ENCODE measurements at places on chromosomes 2 and 18.
A peak's percentile ranks its signal among the peaks of the same experiment; 100 is the strongest.

DNA sequence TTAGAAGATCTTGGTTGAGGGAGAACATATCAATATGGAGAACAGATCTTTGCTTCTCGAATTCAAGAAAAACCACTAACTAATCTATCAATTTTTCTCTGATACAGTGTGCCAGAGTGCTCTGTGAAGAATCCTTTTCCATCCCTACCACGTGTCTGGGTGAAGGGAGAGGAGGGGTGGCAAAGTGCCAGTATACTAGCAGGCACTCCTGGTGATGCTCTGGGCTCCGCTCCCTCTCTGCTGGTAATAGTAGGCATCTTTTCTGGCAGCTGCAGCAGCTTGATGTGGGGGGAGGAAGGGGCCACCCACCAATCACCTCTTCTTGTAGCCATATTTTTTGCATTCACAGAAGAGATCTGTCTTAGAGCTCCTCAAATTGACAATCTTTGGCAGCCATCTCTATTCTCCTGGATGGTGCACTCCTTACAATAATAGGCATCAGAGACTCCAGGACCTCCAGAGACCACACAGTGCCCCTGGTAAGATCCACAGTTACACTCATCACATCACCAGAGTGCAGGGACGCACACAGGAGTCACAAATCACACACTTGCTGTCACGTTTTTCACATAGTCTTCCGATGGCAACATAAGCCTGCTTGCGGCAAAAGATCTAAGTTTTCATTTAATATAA, 15.7 kb downstream of the STK39 start:
- peaks cover 3% of the 10 kb centered on the region for H3K36me3 ChIP-seq
- no peaks in the 10 kb centered on the region for H3K27me3 ChIP-seq
- no peak for DNase-seq

GRCh38 chr2:144461308-144461766, 58.6 kb downstream of the ZEB2 start:
- peaks cover 88% of the 10 kb centered on the region for H3K4me1 ChIP-seq
- H3K27me3 ChIP-seq: peaks cover 19% of the 10 kb centered on the region
- H3K36me3 ChIP-seq: peaks cover 15% of the 10 kb centered on the region
- no peak for DNase-seq

DNA sequence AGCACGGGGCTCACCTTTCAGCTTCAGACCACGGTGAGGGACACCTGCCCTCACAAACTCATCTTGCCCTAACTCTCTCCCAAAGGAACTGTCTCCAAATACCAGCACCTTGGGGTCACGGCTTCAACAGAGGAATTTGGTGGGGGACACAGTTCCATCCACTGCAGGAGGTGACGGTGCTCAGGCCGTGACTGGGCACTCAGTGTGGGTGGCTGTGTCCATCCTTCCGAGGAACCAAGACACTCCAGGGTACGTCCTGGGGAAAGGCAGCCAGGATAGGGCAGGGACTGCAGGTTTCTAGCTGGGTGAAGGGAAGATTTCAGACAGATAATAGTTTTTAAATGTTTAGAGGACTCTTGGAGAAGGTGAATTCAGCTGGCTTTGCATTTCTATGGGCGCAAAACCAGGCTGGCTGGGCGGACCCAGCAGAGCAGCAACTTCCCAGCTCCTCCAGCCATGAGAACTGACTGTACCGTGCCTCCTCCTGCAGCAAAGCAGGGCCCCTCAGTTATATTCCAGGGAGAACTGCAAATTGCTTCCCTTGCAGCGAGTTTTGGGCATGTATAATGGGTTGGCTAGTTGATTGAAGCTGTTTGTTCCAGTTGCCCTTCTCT, 23.9 kb upstream of the ALLC start:
- no peak overlapping the region for H3K4me3 ChIP-seq
- no peak for DNase-seq
- no peaks in the 10 kb centered on the region for H3K4me1 ChIP-seq
- no peak overlapping the region for H3K27ac ChIP-seq
- no peaks in the 10 kb centered on the region for H3K36me3 ChIP-seq

DNA sequence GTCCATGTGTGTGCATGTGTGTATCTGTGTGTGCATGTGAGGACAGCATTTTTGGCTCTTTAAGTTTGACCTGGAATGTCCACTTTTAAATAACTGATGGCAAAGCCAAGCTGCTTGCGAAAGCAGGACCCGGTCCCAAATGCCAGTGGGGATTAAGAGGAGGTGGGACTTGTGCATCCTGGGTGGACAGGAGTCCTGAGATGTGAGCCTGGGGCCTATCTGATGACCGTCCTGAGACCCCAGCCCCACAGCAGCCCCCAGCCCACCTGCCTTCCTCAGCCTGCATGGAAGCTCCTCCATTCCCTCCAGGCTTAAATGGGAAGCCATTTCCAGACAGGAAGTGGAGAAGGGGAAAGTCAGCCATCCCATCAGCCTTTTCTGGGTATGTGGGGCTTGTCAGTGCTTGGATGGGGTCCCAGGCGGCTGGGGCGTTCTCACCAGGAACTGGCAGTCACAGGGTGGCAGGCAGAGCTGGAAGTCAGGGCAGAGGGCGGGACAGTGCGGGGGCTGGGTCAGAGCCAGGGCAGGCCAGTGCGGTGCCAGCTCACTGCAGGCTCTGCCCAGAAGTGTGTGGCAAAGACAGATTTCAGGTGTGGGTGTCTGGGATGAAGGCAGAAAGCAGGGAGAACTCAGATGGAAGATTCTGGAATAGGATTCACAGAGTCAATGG, 117.8 kb downstream of the ACKR3 start:
- no peak overlapping the region for H3K4me3 ChIP-seq
- H3K27me3 ChIP-seq: no peaks in the 10 kb centered on the region
- no peak overlapping the region for H3K27ac ChIP-seq
- no peak for DNase-seq

DNA sequence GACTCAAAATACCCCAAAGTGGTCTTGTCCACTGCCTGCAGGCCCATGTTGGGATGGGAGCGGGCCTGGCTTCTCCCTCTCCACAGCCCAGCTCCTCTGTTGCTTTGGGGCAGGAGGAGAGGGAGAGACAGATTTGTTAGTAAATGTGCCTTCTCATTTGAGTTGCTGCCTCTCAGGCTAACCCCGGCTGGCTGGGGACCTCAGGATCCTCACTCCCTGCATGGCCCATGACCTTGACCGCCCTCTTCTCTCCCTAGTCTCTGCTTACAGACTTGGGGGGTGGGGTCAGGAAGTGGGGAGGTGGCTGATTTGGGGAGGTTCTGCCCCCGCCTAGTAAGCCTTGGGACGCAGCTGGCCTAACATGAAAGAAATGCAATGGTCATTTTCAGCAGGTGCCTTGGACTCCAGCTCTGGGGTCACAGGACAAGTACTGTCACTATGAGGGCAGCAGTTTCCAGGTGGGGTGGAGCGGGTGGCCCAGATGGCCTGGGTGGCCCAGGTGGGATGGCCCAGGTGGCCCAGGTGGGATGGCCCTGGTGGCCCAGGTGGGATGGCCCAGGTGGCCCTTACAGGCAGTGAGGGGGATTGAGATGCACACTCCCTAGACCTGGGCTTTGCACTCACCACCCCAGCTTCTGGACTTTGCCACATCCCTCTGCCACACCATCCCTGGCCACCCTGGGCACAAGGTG, 24.1 kb downstream of the HJURP start:
- H3K36me3 ChIP-seq: no peaks in the 10 kb centered on the region
- no peaks in the 10 kb centered on the region for H3K4me1 ChIP-seq
- no peak for DNase-seq
- no peaks in the 10 kb centered on the region for H3K27me3 ChIP-seq
- no peak overlapping the region for H3K27ac ChIP-seq

DNA sequence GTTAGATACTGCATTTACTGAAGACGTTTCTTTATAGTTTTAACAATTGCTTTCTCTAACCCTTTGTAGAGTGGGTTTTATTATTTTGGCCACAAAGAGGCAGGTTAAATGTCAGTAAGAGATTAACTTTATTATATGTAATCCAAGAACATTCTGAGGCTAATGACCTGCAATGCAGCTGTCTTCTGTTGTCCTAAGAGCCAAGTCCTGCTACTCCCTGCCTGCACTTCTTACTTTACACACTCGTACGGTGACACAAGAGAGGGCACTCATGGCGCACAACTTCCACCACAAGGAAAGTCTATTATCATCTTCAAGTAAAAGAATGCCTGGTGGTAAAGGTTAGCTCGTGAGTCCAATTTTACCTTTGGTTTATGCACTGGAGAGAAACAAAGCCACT, 471.0 kb upstream of the HNMT start:
- H3K4me3 ChIP-seq: no peak overlapping the region
- no peaks in the 10 kb centered on the region for H3K27me3 ChIP-seq
- no peaks in the 10 kb centered on the region for H3K4me1 ChIP-seq
- H3K27ac ChIP-seq: no peak overlapping the region

- H3K4me1 ChIP-seq: no peaks in the 10 kb centered on the region
- H3K4me3 ChIP-seq: no peak overlapping the region
- no peak overlapping the region for H3K27ac ChIP-seq
Measured at GRCh38 chr18:66461344-66461743, 142.5 kb downstream of the CDH19 start.

GRCh38 chr2:111015283-111015995, 105.3 kb upstream of the BCL2L11 start:
- no peak overlapping the region for H3K27ac ChIP-seq
- peaks cover 6% of the 10 kb centered on the region for H3K36me3 ChIP-seq
- no peak for DNase-seq
- H3K4me1 ChIP-seq: peaks cover 34% of the 10 kb centered on the region

GRCh38 chr18:42192251-42193248, 237.5 kb downstream of the PIK3C3 start:
- H3K27ac ChIP-seq: no peak overlapping the region
- H3K36me3 ChIP-seq: no peaks in the 10 kb centered on the region
- no peak for DNase-seq
- H3K4me3 ChIP-seq: no peak overlapping the region
- no peaks in the 10 kb centered on the region for H3K4me1 ChIP-seq

DNA sequence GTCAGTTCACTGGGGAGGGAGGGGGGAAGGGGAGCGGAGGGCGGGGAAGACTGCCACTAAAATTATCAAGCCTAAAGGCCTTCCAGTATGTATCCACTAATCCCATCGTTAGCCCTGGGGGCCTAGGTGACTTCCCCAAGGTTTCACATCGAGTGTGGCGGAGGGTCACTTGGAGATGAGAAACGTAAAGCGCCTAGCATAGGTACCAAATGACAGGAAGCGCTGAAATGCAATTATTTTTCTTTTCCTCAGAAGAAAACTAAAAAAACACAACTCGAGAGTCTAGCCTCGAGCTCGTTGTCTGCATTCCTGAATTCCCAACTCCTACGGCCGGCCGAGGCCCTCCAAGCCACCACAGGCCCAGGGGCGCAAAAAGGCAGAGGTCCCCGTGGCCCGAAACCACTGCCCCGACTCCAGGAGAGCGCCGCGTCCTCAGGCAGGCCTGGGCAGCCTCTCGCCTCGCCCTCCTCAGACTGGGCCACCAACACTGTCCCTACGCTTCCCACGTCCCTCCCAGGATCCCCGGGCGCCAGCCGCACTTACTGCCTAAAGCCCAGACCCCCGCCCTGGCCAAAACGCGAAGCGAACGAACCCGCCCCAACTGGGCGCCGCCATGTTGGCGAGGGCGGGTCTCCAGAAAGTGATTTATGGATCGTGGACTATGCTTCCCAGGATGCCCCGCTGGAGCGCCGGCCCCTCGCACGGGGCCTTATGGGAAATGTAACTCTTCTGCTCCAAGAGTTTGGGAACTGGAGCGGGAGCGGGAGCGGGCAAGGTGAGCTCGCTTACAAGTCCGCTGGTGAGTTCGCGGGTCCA, at the start of gene USP40:
USP40 (minus strand) TSS at position 642 of the 816 bp plus-strand sequence. CDS start 1,228 bp downstream, outside the sequence.
- peak within 1 kb of the TSS; percentile 97 for H3K4me3 ChIP-seq
- peaks cover 4% of the 10 kb centered on the region for H3K36me3 ChIP-seq
- peaks cover 9% of the 10 kb centered on the region for H3K4me1 ChIP-seq
- peak within 1 kb of the TSS; percentile 91 for H3K27ac ChIP-seq
- peaks cover 6% of the 10 kb centered on the region for H3K27me3 ChIP-seq

GRCh38 chr2:96875498-96876268, 5.8 kb upstream of the SEMA4C start:
- no peak overlapping the region for H3K27ac ChIP-seq
- peaks cover under 1% of the 10 kb centered on the region for H3K27me3 ChIP-seq
- H3K4me3 ChIP-seq: no peak overlapping the region
- DNase-seq: no peak
- H3K4me1 ChIP-seq: peaks cover 31% of the 10 kb centered on the region
- no peaks in the 10 kb centered on the region for H3K36me3 ChIP-seq

DNA sequence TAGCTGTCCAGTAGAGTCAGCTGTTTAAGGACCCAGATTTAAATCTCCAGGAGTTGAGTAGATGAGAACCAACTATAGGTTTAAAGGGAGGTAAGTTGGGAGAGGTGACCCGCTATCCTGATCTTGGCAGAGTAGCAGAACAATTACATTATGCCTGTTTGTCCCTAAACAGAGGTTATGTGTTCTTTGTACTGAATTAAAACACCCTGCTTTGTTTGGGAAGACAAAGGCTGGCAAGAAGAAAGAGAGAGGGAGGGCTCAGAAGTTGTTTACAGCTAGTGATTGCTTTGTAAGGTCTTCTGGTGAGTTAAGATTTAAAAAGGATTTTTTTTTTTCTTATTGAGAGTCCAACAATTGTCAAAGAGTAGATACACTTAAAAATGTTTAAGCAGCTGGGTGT, 37.3 kb downstream of the USP14 start:
- H3K27ac ChIP-seq: no peak overlapping the region
- peaks cover 21% of the 10 kb centered on the region for H3K36me3 ChIP-seq

- DNase-seq: no peak
- no peaks in the 10 kb centered on the region for H3K4me1 ChIP-seq
- H3K27ac ChIP-seq: no peak overlapping the region
- no peaks in the 10 kb centered on the region for H3K27me3 ChIP-seq
- no peak overlapping the region for H3K4me3 ChIP-seq
- H3K36me3 ChIP-seq: no peaks in the 10 kb centered on the region
Measured at GRCh38 chr2:198966269-198966668, 491.5 kb downstream of the SATB2 start.

GRCh38 chr2:12313445-12314126, 403.1 kb upstream of the TRIB2 start:
- peaks cover 45% of the 10 kb centered on the region for H3K4me1 ChIP-seq
- H3K36me3 ChIP-seq: no peaks in the 10 kb centered on the region
- no peak overlapping the region for H3K27ac ChIP-seq
- DNase-seq: no peak
- peaks cover 5% of the 10 kb centered on the region for H3K27me3 ChIP-seq

DNA sequence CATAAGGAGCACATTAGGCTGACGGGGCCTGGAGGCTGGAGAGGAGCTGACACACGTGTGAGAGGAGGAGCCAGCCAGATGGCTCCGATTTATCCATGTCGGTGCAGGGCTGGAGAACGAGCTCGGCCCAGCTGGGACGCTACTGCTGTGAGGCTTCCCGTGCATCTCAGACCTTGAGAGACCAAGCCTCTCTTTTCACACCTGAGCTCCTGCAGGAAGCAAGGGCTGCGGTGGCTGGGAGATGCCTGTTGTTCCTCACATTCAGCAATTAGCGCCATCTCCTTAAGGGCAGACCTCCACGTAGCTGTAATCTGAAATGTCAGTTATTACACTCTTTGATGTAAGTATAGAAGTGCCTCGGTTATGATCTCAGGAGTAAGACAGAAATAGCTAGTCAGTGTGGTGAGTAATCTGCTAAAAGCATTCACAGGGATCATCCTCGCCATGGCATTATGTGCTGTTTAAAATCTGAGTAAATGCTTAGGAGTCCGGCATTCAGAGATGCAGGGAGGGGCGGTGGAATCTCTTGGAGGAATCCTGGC, 107.9 kb downstream of the PRKCE start:
- no peak overlapping the region for H3K27ac ChIP-seq
- H3K27me3 ChIP-seq: no peaks in the 10 kb centered on the region
- H3K36me3 ChIP-seq: no peaks in the 10 kb centered on the region
- DNase-seq: no peak
- H3K4me1 ChIP-seq: no peaks in the 10 kb centered on the region

- H3K27ac ChIP-seq: no peak overlapping the region
- no peaks in the 10 kb centered on the region for H3K36me3 ChIP-seq
- H3K27me3 ChIP-seq: no peaks in the 10 kb centered on the region
Measured at GRCh38 chr2:213863541-213863940, 547.3 kb upstream of the VWC2L start.

All from immature natural killer cell (primary cell).